Naive thymus-derived CD8-positive, alpha-beta T cell (primary cell): ENCODE measurements at places on chromosomes 3 and 15. TPM values are rescaled to one million over a fixed set of nuclear protein-coding genes. Genes with fewer than 3 reads are reported as not detected.

DNA sequence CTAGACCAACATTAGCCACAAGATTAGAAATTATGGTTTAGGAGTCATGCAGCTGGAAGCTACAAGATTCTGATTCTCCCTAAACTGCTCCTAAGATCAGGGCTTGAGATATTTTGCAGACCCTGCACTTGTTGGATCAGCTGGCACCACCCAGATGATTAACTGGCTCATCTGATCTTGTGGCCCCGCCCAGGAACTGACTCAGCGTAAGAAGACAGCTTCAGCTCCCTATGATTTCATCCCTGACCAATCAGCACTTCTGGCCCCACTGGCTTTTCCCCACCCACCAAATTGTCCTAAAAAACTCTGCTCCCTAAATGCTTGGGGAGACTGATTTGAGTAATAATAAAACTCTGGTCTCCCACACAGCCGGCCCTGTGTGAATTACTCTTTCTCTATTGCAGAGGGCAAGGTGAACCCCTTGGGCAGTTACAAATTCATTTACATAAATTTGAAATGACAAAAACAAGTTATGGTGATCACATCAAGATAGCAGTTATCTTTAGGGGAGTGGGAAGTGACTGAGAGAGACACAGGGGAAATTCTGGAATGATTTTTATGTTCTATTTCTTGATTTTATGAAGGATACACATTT is 76.5 kb downstream of the CD200R1L start:
- no peak for DNase-seq

GRCh38 chr15:56971571-56971970 is 53.1 kb downstream of the TCF12 start:
- no peak for DNase-seq

GRCh38 chr3:108011616-108012015 is 79.2 kb downstream of the CD47 start:
- no peak for DNase-seq

DNA sequence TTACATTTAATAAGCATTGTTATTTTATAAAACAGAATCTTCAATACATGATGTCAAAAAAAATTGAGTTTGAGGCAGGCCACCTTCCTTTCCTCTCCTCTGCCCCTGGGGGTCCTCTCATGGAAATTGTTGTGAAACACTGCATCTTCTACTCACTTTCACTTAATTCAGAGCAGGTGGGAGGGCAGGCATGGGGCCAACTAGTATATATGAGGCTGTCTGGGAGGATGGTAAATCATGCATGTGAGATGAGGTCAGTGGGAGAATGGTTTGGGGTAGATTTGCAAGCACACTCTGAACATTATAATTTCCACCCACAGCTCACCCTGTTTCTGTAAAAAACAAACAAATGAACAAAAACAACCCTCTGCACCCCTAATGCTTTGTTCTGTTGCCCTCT is 10.4 kb upstream of the CCDC14 start:
- DNase-seq: no peak

EFCC1 gene
- 0.52 TPM for total RNA-seq

EIF4E3 gene
- 37.8 TPM for total RNA-seq

POLQ gene
- 0.36 TPM for total RNA-seq
